Thoracic aorta (tissue), 2 donors: ENCODE measurements at places on chromosomes 3 and 15. TPM values are rescaled to one million over a fixed set of nuclear protein-coding genes. Genes with fewer than 3 reads are reported as not detected.

GRIP2 gene
- total RNA-seq = 1.5 TPM

CCDC33 gene
- not detected for total RNA-seq

STRA6 gene
- 0.28 TPM for total RNA-seq

CTXN2 gene
- not detected for total RNA-seq

SEMA5B gene
- total RNA-seq = 3.2 TPM

- no peak for DNase-seq
Measured at GRCh38 chr15:83764201-83764838, 110.4 kb downstream of the ADAMTSL3 start.

DNA sequence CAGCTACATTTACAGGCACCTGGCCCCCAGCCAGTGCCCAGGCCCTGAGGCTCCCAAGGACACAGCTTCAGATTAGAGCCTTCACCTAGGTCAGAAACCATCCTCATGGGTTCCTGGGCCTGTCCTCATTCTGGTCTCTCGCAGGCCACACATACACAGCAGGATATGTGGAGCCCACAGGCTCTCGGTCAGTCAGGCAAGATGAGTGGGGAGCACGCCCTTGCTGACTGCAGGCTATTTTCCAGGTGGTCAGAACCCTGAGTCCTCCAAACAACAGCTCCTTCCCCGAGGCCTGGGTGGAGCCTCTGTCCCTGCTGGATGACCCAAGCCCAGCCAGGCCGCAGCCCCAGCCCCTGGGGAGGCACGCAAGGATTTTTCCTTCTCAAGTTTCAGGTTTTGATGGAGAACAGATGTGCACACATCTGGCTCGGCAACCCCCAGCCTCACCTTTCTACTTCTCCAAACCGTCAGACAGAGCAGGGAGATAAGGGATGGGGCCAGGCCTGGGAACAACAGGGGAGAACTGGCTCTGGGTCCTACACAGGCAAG lies 1.6 kb downstream of the STRA6 start:
- DNase-seq = no peak

DNA sequence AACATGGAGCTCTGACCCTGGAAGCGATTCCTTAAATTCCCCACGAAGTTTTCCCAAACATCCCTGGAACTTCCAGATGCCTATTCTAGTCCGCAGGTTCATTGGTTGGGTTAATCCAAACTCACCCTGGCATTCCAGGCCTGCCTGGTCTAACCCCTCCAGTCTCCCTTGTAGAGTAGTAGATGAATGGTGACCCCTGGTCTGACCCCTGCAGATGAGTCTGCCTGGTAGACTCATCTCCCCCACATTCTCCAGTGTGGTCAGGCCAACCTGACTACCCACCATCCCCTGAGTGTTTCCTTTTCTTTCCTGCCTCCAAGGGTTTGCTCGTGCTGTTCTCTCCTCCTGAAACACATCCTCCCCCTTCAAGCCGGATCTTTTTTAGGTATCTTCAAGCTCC lies 10.8 kb upstream of the HRH1 start:
- no peak for DNase-seq

- DNase-seq = no peak
Measured at GRCh38 chr3:119033393-119034255, 1.0 kb downstream of the IGSF11 start.

- DNase-seq = no peak
Measured at GRCh38 chr15:39665629-39666250, 84.9 kb downstream of the THBS1 start.

GRCh38 chr3:12939137-12939536 lies 97.8 kb upstream of the RPL32 start:
- no peak for DNase-seq

DNA sequence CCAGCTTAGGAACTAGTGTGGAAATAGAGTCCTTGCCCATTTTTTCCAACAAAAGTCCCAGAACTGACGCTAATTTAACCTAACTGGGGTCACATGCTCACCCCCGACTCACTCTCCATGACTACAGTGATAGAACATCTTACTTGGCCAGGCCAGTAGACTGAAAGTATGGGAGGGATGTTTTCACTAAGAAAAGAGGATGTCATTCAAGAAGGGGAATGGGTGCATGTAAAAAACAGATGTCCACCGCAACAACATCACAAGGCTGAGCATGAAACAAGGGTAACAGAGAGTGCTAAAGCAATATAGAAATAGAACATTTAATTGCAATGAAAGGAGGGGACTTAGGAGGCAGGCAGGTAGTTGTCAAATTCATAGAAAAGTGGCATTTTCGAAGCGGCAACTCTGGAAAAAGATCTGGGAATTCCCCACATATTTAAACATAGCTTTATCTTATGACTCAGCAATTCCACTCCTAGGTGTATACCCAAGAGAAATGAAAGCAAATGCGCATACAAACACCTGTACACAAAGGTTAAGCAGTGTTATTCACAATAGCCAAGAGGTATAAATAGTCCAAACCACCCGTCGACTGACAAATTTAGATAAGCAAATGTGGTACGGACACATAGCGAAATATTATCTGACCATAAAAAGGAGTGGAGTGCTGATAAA lies 41.1 kb upstream of the UBE2E2 start:
- no peak for DNase-seq

- DNase-seq = no peak
Measured at GRCh38 chr3:36906504-36907149, 38.2 kb downstream of the TRANK1 start.

- DNase-seq = no peak
Measured at GRCh38 chr3:123036352-123037014, 8.9 kb upstream of the SEMA5B start.

- no peak for DNase-seq
Measured at GRCh38 chr3:85303156-85303555, 344.4 kb downstream of the CADM2 start.

- DNase-seq = no peak
Measured at GRCh38 chr15:58537033-58537432, 105.2 kb downstream of the LIPC start.

DNA sequence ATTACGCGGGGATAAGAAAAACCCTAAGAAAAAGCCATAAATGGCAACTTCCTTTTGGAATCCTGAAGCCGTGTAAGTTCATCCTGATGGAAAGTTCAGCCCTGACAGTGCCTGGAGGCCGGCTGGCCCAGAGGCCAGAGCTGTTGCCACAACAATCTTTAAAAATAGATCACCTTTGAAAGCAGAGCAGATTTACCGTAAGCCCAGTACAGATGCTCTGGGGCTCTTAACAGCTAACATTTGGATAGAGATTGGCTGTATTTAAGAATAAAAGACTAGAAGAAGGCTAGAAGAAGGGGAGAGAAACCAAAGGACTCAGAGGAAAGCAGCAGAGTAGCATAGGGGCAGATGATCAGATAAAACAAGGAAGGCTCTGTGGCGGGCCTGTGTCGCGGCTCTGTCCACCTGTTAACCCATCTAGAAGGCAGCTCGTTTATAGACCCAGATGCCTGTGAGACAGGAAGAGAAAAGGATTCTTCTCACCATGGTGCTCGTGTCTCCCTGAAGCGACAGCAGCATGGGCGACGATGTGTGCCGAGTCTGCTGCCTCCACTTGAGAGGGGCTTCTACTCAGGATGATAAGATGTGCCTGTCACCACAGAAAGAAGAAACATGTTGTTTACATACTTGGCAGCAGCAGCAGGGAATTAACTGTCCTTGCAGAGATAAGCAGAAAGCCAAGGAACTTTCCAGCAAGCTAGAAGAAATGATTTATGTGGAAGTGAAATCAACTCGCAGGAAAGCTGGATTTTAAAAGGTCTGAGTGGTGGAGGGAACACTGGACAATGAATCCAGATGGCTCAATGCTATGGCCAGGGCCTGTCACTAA lies 69.9 kb downstream of the SYNM start:
- no peak for DNase-seq

- DNase-seq = peak; percentile 13
Measured at GRCh38 chr3:42148982-42149432, 57.9 kb downstream of the TRAK1 start.

GRCh38 chr15:85625856-85626255 lies 168.9 kb downstream of the KLHL25 start:
- DNase-seq = no peak

DNA sequence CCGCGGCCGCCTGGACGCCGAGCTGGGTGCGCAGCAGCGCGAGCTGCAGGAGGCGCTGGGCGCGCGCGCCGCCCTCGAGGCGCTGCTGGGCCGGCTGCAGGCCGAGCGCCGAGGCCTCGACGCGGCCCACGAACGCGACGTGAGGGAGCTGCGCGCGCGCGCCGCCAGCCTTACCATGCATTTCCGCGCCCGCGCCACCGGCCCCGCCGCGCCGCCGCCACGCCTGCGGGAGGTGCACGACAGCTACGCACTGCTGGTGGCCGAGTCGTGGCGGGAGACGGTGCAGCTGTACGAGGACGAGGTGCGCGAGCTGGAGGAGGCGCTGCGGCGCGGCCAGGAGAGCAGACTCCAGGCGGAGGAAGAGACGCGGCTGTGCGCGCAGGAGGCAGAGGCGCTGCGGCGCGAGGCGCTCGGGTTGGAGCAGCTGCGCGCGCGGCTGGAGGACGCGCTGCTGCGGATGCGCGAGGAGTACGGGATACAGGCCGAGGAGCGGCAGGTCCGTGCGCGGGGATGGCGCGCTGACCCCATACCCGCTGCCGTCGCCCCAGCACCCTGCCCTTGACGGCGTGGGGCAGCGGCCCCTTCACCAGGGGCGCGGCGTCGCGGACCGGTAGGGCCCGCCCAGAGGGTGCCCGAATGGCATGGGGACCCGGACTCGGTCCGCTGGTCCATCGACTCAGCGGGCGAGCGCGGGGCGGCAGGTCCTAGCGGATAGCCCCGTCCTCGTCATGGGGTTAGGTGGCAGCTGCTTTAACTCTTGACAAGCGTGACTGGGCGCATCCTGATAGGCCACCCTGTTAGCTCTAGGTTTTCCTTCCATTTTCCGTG lies 848 bp downstream of the SYNM start:
- no peak for DNase-seq

GRCh38 chr15:93231994-93232393 lies 143.0 kb upstream of the RGMA start:
- DNase-seq = no peak

- no peak for DNase-seq
Measured at GRCh38 chr3:117485841-117486240, 776.3 kb downstream of the TUSC7 start.

DNA sequence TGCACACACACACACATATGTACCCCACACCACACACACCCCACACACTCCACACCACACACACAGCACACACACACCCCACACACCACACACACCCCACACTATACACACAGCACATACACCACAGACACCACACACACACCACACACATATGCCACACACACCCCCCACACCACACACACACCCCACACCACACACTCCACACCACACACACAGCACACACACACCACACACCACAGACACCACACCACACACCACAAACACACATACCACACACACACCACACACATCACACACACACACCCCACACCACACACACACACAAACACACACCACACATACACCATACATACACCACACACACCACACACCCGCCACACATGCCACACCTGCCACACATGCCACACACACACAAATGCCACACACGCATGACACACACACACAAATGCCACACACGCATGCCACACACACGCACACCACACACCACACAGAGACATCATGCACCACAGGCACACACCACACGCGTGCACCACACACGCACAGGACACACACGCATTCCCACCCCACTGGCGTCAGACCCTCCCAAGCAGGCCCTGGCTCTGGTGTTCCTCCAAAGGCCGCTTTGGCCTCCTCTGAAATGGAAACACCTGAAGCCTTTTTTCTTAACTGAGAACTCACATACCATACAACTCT lies 15.7 kb downstream of the CHST13 start:
- DNase-seq = no peak

DNA sequence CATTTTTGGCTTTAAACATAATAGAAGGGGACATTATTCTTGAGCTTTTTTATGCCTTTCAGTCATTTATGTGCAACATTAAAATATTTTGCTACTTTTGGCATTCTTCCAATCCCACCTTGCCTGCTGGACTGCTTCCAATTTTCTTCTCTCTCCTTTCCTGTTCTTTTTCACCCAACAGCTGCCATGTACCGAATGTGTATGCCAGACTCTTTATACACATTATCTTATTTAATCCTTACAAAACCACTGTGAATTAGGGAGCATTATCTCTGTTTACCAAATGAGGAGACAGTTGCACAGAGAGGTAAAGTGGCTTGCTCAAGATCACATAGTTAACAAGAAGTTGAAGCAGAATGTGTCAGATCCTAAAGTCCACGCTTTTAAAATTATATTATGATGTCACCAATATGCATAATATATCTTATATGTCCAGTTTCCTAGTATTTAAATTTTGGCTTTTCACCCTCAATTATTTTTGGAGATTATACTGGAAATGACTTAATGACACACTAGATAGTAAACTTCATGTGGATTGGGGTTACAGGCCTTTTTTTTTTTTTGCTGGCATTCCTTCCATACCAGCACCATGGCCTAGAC lies 231.5 kb downstream of the THRB start:
- no peak for DNase-seq

DNA sequence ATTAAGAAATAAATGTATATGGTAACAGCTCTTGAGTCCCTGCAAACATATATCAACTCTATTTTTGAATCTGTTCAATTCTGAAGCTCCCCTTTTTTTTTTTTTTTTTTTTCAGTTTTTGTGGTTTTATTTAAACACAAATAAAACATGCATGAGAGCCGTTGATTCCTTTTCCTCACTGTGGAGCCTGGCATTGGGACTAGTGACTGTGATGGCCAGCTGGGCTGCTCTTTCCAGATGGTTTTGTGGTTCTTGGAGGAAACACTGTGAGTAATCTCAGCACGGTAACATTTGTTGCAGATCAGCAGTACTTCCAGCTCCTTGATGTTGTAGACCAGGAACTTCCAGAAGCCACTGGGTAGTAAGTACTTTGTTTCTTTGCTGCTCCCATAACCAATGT lies 15.9 kb downstream of the EMC7 start:
- no peak for DNase-seq

GRCh38 chr3:133924041-133924440 lies 28.4 kb upstream of the RAB6B start:
- DNase-seq = no peak

DNA sequence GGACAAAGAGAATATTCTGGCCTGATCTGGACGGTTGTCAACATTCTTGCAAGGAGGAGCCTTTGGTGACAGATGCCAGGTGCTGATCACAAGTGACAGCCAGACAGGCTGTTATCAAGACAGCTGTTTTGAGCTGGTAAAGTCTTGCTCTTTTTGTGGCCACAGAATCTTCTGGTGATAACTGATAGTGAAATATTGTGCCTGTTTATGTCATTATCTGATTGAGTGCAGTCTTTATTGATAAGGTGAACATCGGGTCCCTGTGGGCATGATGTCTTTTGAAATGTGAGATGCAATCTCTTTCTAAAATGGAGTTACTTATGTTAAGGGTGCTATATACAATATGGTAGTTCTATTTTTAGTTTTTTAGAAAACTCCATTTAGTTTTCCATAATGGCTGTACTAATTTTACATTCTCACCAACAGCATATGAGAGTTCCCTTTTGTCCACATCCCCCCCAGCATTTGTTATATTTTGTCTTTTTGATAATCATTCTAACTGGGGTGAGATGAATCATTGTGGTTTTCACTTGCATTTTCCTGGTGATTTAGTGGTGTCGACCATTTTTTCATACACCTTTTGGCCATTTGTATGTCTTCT lies 10.7 kb downstream of the CEP63 start:
- no peak for DNase-seq

- DNase-seq = no peak
Measured at GRCh38 chr3:122795674-122796195, 866 bp downstream of the SLC49A4 start.

GRCh38 chr3:5428607-5429516 lies 241.4 kb downstream of the EDEM1 start:
- DNase-seq = no peak
